ENCODE measurements at places on chromosomes 1 and 21.
A peak's percentile ranks its signal among the peaks of the same experiment; 100 is the strongest.

DNA sequence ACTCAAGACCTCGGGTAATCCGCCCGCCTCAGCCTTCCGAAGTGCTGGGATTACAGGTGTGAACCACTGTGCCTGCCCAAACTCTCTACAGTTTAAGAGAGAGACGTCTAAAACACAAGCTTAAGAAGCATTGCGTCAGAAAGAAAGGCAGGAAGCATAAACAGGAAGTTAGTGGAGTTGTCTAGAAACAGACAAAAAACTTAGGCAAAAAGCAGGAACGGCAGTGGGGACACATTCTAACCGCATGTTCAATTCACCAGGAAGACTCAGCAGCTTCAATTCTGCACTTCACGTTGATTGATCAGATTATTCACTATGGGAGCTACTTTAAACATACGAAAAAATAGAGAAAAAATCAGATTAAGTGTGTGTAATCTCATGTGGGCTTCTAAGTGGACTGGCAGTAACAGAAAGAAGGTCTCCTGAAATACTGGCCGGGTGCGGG is 7.4 kb downstream of the CFAP74 start:
- DNase-seq: peak; percentile 37

DNA sequence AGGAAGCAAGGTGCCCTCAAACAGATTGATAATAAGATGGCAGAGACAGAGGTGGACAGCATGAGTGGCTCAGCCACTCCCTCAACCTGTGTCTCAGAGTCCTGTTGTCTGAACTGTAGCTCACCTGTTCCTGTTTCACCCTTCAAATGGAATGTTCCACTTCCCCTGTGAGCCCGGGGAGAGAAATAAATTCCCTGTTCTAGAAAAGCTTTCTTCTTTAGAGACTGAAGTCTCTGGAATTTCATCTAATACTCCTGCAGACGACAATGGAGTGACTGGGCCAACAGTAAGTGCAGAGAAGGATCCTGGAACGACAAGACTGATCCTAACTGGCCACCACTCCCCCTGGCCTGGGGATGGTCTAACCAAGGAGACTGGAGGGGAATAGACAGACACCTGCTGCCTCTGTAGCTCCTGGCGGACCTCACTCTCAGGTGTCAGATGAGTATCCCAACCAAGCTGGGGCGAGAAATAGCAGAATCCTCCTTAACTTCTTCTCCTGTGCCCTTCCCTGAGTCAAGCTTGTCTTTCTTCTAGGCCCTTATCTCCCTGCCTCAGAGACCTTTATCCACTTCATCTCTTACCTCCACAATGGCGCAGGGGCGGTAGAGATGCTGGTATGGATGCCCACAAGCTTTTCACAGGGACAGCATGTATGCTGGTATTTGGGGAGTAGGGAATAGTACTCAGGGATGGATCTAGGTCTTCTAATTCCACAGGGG is 45.4 kb downstream of the PLEKHA6 start:
- DNase-seq: no peak

DNA sequence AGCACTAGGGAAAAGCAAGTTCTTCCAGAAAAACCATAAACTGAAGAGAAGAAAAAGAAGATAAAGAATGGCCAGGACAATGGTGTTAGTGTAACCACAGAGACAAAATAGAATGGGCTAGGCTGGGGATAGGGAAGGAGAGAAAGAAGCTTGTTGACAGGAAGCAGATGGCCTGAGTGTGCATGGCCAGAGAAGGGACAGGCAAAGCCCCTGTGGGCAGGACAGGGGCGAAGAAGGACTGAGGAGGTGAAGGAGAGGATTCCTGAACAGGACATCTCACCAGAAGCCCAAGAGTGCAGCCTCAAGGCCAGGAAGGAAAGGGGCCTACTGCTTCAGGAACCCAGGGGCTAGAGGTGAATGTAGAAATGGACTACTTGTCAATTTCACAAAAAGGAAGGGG is 29.3 kb downstream of the IQGAP3 start:
- no peak for DNase-seq

DNA sequence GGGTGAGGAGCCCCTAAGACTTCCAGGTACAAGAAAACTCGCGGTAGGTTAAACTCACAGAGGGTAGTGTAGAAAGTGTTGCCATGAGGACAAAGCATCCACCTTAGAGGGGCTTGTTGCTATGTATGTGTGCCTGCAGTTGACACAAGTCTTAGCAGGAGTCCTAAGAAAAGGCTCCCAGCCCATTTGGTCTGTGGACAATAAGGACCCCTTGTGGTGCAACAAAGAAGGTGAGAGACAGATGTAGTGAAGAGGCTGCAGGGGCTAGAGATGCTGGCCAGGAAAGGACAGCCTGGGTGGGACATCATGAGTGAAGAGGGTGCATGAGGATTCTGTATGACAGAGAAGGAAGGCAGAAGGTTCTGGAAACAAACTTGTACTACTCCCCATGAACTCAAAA is 36.3 kb upstream of the IL10 start:
- no peak for DNase-seq

- no peak for DNase-seq
Measured at GRCh38 chr1:118397496-118397859, 212.4 kb upstream of the SPAG17 start.

DNA sequence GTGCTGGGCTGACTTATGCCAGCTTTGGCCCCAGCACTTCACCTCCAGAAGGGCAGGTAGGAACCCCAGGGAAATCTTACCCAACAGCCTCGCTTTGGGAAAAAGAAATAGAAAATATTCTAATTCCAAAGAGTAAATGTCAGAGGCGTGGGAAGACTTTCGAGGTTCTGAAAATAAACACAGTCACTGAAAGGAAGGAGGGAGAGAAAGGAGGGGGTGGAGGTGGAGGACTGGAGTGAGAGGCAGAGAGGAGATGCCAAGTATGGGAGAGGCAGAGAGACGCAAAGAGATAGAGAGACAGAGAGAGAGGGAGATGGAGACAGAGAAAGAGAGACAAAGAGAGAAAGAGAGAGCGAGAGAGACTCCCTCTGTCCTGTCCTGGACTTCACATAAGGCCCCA is 395.0 kb downstream of the PTPRU start:
- DNase-seq: no peak

GRCh38 chr1:217524787-217525520 is 105.9 kb downstream of the GPATCH2 start:
- DNase-seq: no peak

- no peak for DNase-seq
Measured at GRCh38 chr1:180909462-180909976, 3.2 kb upstream of the KIAA1614 start.

DNA sequence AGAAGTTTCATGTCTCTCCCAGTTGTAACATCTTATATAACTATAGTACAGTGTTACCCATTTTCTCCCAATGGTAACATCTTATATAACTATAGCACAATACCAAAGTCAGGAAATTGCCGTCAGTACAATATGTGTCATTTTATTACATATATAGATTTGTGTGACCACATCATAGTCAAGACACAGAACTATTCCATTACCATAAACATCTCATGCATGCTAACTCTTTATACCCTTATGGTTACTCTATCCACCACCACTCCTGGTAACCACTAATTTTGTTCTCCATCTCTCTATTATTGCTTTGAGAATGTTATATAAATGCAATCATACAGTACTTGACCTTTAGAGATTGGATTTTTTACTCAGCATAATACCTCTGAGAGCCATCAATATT is 120.7 kb downstream of the BACH1 start:
- no peak for DNase-seq

GRCh38 chr1:206842854-206843253 is 22.6 kb upstream of the IL20 start:
- DNase-seq: no peak

GRCh38 chr1:43619996-43620920 is 29.7 kb upstream of the KDM4A start:
- no peak for DNase-seq

GRCh38 chr1:45730075-45730779 is 20.2 kb downstream of the IPP start:
- DNase-seq: no peak

DNA sequence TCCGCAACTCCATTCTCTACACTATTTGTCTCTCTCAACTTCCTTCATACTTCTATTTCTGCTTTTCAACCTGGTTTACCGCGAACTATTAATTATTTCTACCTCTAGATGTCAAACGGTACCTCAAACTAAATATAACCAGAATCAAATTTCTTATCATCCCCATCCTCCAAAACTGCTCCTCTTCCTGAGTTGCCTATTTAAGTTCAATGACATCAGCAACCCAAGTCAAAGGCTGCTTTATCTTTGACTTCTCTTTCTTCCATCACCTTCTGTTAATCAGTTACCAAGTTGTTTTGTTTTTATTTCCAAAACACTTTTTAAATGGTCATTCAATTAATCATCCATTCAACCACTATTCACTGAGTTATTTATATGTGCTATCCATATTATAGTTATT is 171.9 kb downstream of the COL24A1 start:
- DNase-seq: no peak

DNA sequence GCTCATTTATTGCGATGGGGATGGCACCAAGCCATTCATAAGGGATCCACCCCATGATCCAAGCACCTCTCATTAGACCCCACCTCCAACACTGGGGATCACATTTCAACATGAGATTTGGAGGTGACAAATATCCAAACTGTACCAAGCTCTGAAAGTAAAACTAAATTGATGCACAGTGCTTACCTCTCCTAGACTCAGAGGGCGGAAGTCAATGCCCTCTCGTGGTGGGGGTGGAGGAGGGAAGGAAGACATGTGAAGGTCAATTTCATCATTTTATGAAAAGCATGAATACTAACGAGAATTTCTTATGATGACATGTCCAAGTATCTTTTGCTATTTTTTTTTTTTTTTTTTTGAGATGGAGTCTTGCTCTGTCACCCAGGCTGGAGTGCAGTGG is 120.0 kb downstream of the PGBD5 start:
- DNase-seq: no peak

- DNase-seq: no peak
Measured at GRCh38 chr1:21886486-21887215, 50.5 kb downstream of the HSPG2 start.

DNA sequence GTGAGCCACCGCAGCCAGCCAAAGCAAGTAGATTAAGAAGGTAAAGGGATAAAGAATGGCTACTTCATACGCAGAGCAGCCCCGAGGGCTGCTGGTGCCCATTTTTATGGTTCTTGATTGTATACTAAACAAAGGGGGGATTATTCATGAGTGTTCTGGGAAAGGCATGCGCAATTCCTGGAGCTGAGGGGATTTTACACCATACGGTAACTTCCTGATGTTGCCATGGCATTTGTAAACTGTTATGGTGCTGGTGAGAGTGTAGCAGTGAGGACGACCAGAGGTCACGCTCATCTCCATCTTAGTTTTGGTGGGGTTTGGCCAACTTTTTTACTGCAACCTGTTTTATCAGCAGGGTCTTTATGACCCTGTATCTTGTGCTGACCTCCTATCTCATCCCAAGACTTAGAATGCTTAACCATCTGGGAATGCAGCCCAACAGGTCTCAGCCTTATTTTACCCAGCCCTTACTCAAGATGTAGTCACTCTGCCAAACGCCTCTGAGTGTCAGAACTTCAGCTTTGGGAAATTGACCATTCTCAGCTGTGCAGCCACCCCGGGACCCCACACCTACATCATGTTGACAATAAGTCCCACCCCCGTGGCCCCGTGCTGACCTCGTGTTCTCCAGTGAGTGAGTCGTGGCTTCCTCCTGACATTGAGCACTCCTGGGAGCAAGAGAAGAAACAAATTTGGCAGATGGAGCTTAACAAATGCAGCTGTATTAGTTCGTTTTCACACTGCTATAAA is 149.4 kb upstream of the COL6A1 start:
- no peak for DNase-seq

DNA sequence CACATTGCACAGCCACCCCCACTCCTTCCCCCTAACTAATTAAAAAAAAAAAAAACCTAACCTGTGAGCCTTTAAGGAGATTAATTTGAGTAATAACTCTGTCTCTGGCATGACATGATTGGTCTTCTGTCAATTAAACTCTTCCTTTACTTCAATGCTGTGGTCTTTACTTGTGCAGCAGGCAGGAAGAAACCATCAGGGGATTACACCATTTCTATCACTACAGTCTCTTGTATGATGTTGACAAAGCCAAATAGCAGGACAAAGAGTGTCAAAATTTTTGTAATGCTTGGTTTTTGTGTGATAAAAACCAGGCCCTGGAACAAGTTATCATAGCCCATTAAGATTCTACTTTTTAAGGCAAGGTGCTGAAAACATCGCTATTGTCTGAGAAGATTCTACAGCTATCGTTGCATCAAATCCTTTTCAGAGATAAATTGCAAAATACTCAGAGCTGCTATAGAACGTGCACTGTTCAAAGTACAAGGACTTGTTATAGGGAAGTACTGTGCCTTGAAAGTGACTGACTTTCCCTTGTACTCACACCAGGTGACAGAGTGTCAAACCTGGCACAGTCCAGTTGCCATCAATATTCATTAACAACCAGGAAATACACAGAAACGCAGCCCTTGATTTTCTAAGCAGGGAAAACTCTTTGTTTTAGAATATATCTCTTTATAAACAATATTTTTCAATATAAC is 37.7 kb downstream of the LHX9 start:
- DNase-seq: no peak

DNA sequence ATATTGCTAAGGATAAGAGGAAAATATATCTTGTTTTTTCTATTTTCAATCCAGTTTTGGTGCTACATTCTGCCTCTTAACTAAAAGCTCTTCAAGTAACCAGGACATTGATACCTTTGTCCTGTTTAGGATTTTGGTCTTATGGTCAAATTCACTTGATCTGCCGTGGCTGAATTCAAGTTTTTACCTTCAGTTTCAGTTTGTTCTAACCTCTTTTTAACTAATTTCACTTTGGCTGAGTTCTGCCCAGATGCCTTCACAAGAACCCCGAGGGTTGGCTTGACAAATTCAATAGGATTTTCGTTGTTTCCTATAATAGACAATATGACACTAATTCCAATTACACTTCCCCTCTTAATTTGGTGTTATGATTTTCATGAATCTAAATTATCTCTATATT is 84.5 kb upstream of the C1orf21 start:
- DNase-seq: no peak

DNA sequence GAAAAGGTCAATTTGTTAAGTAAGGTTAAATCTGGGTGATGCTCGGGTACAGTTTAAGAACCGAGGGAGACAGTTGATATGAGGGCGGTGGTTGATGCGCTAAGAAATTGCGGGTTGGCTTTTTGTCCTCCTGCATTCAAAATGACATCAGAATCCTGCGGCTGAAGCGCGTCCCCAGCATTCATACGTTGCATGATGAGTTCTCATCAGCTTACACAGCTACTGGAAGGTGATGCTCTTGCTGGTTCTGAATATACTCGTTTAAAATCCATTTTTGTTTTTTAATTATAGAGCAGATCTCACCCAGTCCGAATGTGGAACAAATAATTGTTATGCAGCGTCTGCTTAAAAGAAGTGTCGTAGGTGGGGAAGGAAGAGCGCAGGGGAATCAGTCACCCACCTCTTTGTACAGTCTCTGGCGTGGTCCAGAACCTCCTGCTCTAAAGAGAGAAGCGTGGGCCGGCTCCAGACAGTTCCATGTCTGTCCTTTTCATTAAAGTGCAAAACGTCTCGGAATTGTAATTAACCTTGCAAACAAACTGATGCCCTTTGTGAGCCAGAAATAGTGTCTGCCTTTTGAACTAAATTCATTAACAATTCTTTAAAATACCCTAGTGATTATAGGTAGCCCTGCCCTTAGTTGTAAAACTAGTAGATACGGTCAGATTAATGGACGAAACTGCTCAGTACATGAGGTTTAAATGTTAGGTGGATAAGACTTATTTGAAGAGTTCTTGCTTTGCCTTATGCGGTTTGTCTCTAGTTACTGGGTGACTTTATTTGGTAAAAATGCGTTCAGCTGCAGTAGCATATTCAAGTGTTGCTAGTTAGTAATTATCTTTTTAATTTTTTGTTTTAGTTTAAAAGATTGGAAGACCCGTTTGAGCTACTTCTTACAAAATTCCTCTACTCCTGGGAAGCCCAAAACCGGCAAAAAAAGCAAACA is 741 bp downstream of the RGS2 start:
- DNase-seq: peak; percentile 60
